ENCODE measurements at places on chromosomes 4 and X.

DNA sequence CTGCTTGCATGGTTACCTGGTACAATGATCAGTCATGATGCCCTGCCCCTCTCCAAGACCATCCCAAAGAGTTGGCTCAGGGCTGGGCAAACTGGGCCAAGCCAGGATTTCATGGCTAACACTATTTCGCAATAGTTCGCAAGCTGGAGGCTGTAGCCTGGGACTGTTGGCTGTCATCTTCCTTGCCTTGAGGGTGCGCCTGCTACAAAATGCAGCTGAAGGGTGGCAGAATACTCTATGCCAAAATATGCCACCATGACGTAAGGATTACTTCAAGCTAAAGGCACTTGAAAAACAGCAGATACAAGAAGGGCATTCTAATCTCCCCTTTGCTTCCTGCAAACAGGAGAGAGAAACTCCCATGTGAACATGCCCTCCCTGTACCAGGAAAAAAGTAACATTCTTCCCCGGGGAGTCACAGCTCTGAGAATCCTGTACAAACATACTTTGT is 21.0 kb downstream of the SAT1 start:
- DNase-seq: no peak

- DNase-seq: peak; percentile 20
These were observed 1509.6 kb downstream of the ADGRL3 start for GRCh38 chr4:62709618-62710252.

GRCh38 chr4:23234018-23234417 is 541.3 kb downstream of the GBA3 start:
- DNase-seq: no peak

DNA sequence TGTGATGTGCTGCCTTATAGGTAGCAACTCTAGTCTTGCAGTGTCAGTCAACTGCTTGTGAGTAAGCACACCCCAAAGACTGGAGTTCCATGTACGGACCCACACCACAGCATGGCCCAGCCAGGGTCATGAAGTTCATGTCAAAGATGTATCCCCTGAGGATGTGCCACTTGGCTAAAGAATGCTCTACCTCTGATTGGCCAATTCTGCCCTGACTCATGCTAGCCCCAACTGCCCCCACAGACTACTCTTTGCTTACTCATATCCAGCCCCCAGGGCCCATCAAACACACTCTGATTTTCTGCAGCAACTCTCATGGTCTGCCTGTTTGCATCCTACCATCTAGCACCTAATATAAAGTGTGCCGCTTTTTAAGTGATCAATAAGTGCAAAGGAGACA is 62.5 kb downstream of the CHRDL1 start:
- no peak for DNase-seq

DNA sequence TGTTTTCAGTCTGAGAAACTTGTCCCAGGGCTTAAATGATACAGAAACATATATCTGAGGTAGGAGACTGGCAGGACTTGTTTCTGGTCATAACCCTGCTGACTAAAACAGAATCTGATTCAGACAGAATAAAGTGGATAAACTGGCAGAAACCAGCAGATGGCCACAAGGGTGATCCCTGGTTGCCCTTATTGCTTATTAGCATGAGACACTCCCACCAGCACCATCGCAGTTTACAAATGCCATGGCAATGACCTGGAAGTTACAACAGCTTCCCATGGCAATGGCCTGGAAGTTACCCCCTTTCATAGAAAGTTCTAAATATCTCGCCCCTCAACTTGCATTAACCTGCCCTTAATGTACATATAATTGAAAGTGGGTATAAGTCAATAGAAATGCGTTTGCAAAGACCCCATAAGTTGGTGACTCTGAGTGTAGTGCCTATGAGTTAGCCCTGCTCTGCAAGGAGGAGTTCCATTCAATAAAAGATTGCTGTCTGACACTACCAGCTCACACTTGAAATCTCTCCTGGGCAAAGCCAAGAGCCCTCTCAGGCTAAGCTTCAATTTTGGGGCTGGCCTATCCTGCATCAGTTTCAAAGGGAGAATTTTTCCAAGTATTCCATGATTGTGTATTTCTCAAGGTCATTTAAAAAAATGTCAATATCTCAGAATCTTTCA is 52.9 kb upstream of the PAGE5 start:
- DNase-seq: no peak

DNA sequence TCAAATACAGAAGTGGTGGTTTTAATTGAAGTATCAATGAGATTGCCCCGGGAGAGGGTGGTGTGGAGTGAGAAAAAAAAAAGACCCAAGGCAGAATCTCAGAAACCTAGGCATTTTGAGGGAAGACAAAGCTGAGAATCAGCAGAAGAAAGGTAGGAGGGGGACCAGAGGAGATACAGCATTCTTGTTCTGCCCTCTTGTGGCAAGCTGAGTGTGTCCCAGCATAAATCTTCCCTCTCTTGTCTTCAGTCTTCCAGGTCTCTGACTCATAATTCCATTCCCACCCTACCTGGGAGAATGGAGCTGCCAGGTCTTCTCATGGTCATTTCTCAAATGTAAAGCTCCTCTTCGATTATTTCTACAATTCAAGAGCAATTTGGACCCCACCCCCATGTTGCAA is 32.7 kb upstream of the MAGED1 start:
- no peak for DNase-seq

DNA sequence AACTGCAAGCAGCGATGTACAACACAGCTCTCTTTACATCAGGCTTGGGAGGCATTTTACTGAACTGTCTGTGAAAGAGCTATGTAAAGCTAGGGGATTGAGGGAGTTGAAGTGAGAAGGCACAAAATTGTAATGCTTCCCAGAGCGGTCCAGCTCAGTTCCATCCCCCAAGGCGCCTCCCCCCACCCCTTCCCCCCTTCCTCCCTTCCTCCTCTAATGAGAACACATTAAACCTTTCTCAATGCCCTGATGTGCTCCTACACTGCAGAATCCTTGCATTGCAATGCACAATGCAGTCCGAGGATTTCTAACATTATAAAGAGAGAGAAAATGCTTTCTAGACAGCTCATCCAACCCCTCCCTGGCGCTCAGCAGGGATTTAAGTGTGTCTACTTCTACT is 73.9 kb downstream of the CXXC4 start:
- DNase-seq: no peak

- DNase-seq: no peak
These were observed 18.7 kb upstream of the MAGEA10 start for GRCh38 chrX:152157042-152157441.

DNA sequence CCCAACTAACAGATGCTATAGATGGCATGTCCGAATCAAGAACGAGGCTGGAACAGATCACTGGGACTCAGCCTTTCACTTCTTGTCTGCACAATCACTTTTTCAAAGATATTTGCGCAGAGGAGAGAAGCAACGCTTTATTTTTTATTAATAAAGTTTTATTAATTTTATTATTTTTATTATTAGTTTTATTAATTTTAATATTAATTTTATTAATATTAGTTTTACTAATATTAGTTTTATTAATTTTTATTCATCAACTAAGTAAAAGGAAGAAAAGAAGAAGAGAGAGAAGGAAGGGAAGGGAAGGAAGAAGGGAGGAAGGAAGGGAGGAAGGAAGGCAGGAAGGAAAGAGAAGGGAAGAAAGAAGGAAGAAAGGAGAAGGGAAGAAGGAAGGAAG is 236.4 kb upstream of the HHIP start:
- no peak for DNase-seq

GRCh38 chr4:125313497-125313896 is 1.3 kb upstream of the FAT4 start:
- DNase-seq: peak; percentile 85

DNA sequence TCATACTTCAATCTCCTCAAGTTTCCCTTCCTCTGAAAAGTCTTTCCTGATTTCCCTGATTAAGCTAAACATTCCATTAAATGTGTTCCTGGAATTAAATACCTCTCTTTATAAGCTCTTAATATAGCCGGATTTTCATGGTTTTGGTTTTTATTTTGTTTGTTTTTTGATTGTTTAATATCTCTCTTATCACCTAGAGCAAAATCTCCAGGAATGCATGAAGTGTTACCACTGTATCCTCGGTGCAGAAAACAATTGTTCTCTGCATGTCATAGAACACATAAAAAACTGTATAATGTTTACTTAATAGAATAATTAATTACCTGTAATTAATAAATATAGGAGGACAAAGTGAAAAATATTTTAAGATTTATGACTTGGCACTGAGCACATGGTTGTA is 86.2 kb downstream of the PCDH18 start:
- DNase-seq: no peak

GRCh38 chrX:84479086-84479485 is 23.2 kb downstream of the HDX start:
- peak; percentile 18 for DNase-seq

GRCh38 chr4:98771959-98772632 is 113.7 kb upstream of the TSPAN5 start:
- no peak for DNase-seq

DNA sequence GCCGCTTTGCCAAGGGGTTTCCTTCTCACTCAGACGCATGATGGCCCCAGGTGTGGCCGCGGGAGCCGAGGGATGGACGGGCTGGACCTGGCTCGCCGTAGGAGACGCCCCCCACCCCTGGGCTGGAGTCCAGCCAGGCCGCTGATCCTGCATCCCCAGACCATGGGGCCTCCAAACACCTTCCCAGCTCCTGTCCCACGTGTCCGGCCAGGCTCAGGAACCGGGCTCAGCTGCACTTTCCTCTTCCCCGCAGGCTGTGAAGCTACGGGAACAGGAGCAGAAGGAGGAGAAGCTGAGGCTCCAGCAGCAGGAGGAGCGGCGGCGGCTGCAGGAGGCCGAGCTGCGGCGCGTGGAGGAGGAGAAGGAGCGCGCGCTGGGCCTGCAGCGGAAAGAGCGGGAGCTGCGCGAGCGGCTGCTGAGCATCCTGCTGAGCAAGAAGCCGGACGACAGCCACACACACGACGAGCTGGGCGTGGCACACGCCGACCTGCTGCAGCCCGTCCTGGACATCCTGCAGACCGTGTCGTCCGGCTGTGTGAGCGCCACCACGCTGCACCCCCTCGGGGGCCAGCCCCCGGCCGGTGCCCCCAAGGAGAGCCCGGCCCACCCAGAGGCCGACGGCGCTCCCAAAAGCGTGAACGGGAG is 9.1 kb downstream of the AKAP17A start:
- no peak for DNase-seq

- DNase-seq: no peak
These were observed 115.8 kb upstream of the MAOA start for GRCh38 chrX:43540318-43540717.

DNA sequence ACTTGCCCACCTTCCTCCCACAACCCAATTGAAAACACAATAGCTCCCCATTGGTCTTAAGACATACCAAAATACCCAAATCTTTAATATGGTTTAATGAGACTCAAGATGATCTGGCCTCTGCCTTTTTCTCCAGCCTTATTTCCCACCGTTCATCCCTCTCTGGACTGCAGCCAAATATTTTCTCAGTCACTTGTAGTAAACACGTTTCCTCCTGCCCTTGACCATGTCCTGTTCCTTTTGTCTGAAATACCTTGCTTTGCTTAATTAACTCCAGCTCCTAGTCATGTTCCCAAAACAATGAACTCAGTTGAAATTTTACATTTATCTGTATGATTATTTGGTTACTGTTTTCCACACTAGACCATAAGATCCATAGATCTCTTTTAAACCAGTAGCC is 8.4 kb upstream of the NUP54 start:
- DNase-seq: no peak

GRCh38 chr4:105150503-105150902 is 3.8 kb downstream of the TET2 start:
- DNase-seq: no peak

DNA sequence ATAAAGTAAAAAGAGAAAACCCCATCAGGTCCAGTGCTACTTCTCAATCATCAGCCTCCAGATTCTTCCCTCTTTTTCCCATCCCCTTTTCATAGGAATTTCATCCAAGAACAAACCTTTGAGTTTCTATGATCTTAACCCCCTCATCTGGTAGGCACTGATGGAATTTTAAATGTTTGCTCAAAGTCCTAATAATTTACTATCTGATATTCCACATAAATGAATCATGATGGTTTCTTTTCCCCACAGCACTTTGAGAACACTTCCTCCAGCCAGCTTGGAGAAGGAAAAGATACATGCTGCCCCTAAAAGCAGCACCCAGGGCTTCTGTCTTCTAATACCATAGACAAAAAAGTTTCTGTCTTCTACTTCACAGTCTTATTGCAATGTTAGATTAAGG is 19.4 kb upstream of the KLHL8 start:
- no peak for DNase-seq
